ENCODE measurements at places on chromosomes 12 and 14. TPM values are rescaled to one million over a fixed set of nuclear protein-coding genes. Genes with fewer than 3 reads are reported as not detected.
A peak's percentile ranks its signal among the peaks of the same experiment; 100 is the strongest.

FIGNL2 gene
- total RNA-seq: not detected

NAV3 gene
- total RNA-seq: 1.6 TPM

DNA sequence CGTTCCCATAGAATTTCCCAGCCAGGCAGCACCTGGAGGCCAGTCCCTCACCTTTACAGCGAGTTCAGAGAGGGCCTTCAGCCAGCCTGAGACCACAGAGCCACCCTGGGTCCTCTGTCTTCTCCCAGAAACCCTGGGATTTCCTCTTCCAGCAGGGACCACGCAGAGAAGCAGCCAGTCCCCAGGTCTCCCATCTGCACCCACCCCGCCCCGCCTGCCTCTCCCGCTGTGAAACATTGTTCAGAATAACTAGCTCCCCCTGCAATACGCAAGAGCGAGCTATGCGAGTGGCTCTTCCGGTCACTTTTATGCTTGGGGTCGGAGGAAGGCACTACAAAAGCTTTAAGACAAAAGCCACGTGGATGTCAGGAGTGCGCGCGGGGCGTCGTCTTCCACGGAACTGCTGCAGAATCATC, 77.8 kb downstream of the SERPINA3 start:
- H3K27ac ChIP-seq: no peak overlapping the region
- H3K36me3 ChIP-seq: no peaks in the 10 kb centered on the region
- no peak overlapping the region for H3K4me3 ChIP-seq
- no peaks in the 10 kb centered on the region for H3K4me1 ChIP-seq
- no peak for DNase-seq

DNA sequence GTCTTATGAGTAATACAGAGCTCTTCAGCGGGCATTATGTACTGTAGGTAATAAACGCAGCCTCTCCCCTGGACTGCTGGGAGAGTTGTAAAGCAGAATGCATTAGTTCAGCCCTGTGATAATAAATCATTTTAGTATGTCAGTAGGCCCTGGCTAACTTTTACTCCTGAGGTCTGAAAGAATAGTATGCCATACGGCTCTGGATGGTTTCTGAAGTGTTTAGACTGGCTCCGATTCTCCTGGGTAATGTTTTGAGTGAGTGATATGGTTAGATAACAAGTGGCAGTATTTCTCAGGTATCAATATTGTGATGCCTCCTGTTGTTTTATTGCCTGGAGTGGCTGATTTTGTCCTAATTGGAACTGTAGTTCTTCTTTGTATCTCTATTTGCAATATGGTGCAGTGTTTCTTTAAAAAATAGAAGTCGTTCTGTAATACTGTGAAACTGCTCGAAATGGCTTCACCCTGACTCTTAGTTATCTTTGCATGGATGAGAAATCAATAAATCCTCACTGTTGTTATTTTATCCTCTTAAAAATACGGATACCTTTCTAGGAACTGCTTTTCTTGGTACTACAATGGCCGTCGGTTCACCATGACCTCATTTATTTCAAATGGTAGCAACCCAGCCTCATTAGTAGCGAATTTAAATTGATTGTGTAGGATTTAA, 100.2 kb downstream of the PDZRN4 start:
- no peak overlapping the region for H3K27ac ChIP-seq
- H3K4me3 ChIP-seq: no peak overlapping the region
- no peak for DNase-seq
- H3K4me1 ChIP-seq: peaks cover 22% of the 10 kb centered on the region

- no peak overlapping the region for H3K27ac ChIP-seq
- no peak for DNase-seq
- no peaks in the 10 kb centered on the region for H3K36me3 ChIP-seq
- H3K4me1 ChIP-seq: peaks cover 16% of the 10 kb centered on the region
- H3K4me3 ChIP-seq: no peak overlapping the region
- H3K27me3 ChIP-seq: no peaks in the 10 kb centered on the region
Measured at GRCh38 chr12:96208801-96209549, 14.8 kb downstream of the ELK3 start.

DNA sequence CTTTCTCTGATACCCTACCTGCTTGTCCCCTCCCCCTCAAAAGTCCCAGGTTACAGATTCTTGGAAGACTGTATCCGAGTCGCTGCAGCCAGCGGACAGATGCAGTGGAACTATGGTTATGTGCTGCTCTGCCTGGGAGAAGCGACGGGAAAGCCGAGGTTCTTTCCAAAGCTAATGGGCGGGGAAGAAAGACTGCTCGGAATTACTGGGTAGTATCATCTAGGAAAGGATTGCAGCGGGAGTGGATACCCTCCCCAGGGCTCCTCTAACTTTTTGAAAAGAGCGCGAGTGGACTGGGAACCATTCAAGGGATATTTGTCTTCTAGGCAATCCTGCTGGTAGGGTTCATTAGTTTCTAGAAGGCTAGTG, 1.4 kb downstream of the PTHLH start:
- peak overlapping the region; percentile 68 for H3K4me3 ChIP-seq
- H3K4me1 ChIP-seq: peaks cover 78% of the 10 kb centered on the region
- no peaks in the 10 kb centered on the region for H3K27me3 ChIP-seq
- peaks cover 14% of the 10 kb centered on the region for H3K36me3 ChIP-seq

- no peaks in the 10 kb centered on the region for H3K36me3 ChIP-seq
- no peaks in the 10 kb centered on the region for H3K27me3 ChIP-seq
- H3K27ac ChIP-seq: no peak overlapping the region
- H3K4me3 ChIP-seq: no peak overlapping the region
- no peaks in the 10 kb centered on the region for H3K4me1 ChIP-seq
Measured at GRCh38 chr12:41014643-41015020, 173.5 kb upstream of the PDZRN4 start.

DNA sequence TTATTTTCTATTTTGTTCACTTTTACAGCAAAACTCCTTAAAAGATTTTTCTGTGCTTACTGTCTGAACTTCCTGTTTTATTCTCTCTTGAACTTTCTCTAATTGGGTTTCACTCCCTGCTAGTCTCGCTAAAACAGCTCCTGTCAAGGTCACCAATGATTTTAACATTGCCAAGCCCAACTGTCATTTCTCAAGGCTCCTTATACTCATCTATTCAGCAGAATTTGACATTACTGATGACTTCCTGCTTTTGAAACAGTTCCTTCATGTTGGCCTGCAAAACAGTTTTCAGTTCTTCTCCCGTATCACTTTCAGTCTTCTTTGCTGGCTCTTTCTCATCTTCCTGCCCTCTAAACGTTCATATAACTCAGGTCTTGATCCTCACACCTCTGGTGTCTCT, 268.5 kb upstream of the USP15 start:
- H3K27ac ChIP-seq: no peak overlapping the region
- no peaks in the 10 kb centered on the region for H3K36me3 ChIP-seq
- DNase-seq: no peak
- H3K27me3 ChIP-seq: peaks cover 9% of the 10 kb centered on the region
- H3K4me1 ChIP-seq: no peaks in the 10 kb centered on the region

DNA sequence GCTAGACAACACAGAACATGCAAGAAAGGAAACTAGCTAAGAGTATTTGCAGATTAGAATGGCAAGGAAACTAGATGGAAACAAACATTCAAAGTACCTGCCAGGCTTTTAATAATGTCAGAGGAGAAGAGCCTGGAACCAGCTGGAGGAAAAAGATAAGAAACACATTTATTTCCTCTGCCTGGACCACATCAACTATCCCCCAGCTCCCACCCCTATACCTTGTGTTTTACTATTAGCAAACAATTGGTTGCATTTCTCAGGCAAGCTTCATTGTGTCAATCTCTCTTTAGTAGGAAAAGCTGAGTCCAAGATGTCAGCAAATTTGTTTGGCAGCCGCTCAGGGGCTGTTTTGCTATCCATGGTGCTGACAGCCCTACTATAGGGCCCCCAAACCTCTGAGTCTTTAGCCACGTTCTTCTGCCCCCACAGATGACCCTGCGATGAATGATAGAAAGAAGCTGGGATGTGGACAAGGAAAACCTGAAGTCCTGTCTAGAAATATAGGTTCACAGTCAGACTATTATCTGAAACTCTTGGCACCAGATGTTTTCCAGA, 11.6 kb upstream of the SYNDIG1L start:
- DNase-seq: peak; percentile 24
- H3K27ac ChIP-seq: no peak overlapping the region
- no peak overlapping the region for H3K4me3 ChIP-seq

DNA sequence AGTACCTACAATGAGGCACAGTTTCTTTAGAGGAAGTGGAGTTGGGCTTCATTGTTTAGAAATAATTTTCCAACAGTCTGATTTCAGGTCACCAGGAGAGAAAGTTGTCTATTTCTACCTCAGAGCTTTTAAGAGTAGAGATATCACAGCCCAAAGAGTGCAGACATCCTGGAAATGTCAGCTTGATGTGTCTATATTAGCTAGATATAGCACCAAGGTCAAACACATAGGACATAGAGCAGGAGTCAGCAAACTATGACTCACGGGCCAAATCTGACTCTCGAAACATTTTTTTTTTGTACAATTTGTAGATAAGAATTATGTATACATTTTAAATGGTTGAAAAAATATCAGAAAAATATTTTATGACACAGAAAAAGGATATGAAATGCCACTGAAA, 53.7 kb downstream of the KCNC2 start:
- no peaks in the 10 kb centered on the region for H3K36me3 ChIP-seq
- no peaks in the 10 kb centered on the region for H3K4me1 ChIP-seq
- no peak for DNase-seq
- no peaks in the 10 kb centered on the region for H3K27me3 ChIP-seq
- no peak overlapping the region for H3K4me3 ChIP-seq
- no peak overlapping the region for H3K27ac ChIP-seq

Data from PC-3 (cell line).